ENCODE measurements at places on chromosomes 7 and 10.

DNA sequence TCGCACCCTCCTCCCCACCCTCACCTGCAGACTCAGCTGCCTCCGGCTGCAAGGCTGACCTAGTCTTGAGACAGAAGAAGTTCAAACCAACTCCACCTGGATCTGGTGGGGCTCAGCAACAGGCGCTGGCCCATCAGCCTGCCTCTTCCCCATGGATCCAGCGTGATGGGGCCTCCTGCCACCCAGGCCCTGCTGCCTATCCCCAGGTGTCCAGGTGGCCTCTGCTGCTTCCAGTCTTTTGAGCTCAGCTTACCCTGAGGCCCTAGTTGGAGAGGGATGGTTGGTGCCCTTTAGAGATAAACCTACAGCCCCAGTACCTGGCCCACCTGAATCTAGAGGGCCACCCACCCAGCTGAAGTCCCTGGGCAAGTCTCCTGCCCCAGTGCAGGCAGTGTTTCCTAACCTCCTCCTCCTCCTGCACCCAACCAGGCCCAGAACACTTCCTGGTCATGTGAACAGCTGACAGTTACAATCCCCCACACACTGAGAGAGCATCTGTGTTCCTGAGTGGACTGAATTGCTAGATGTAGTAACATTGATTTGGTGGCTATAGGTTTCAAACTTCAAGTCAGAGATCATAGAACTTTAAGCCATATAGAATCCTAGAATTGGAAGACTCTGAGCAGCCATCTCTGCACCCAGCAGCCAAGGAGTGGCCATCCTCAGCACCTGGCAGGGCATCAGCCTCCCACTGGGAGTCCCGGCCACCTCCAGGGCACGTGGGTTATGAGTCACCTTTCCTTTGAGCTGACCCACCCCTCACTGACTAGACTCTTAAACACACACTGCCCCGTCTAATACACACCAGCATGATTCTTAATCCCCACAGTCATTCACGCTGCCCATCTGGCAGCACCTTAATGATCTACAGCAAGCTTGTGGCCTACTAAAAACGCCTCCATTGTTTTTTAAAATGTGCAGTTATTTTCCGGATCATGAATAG, 51.9 kb downstream of the ALOX5 start:
- no peak for DNase-seq

DNA sequence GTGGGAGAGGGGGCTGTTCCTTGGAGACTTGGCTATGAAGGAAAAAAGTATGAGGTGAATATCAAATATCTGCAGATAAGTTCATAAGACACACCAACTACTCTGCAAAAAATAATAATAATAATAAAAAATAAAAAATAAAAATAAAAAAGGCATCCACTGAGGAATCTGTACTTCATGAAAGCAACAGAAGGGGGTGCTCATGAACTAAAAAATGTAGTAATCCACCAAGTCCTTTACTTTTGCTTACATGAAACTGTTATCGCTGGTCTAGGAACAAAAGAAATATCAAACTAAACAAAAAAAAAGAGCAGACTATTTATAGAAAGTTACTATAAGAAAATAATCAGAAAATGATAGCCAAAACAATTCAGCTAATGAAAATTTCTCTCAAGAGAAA, 579.0 kb downstream of the PHTF2 start:
- DNase-seq, result no peak

DNA sequence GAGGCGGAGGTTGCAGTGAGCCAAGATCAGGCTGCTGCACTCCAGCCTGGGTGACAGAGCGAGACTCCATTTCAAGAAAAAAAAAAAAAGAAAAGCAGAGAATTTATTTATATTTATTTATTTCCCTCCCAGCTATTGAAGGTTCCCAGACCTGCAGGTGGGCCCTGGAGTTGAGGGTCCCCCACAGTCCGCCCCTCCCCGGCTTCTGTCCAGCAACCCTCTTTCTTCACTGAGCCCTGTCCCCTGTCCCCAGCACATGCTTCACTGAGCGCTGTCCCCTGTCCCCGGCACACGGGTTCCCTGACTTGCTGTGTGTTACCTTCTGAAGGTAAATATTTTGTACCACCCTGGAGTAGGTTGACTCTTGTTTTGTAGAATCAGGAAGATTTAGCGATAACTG, 301.7 kb upstream of the PITRM1 start:
- no peak for DNase-seq

- DNase-seq, result no peak
Observed at GRCh38 chr10:119896061-119896655, 3.6 kb downstream of the SEC23IP start.

DNA sequence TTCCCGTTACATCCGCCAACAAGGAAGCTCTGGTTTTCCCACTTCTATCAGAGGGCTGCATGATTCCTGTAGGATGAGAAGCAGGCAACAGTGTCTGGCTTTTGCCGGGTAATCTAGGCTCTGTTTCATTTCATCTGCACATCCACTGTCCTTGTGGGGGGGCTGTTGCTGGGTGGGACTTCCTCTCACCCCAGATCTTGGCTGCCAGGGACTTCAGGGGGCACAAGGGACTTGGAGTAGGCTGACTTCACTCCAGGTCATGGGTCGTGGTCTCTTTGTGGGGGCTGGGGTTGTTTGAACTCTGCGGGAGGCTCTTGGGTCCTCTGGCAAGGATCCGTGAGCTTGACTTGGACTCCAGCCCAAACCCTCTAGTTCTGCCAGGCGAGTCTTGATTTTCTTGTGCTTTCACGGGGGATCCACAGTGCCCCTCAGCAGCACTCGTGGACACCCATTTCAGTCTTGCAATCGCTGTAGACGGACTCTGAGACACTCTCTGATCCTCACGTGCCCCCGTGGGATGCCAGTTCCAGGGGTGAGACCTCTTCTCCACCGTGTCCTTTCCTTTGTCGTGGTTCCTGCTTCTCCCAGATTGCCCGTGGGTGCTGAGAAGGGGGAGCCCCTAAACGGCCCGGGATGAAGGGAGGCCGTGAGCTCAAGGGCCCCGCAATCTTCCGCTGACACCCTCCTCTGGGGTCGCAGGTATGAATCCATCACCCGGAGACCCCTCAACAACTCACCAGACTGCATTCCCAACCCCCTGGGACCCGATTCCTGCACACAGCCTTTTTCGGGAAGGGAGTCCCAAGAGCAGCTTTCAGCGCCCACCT, 21.4 kb upstream of the ZNF273 start:
- no peak for DNase-seq

GRCh38 chr10:111211706-111212105, 134.9 kb downstream of the ADRA2A start:
- no peak for DNase-seq

GRCh38 chr7:109997837-109998236, 1093.1 kb upstream of the LRRN3 start:
- DNase-seq, result no peak

GRCh38 chr10:62433901-62434300, 59.7 kb downstream of the ZNF365 start:
- DNase-seq, result no peak

DNA sequence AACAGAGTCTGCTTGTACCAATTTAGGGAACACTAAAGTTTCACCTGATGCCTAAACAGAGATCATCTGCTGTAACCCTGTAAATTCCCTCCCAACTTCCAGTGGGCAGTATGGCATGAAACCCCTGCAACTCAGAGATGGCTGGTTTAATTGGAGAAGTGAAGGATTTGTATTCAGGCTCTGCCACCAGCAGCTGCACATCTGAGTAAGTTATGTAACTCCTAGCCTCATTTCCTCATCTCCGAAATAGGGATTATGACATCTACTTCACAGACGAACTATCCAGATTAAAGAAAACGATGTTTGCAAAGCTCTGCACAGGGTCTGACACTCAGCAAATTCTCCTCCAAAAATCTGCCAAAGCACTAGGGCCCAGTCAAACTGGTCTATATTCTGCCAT, 493.0 kb downstream of the KCNMA1 start:
- no peak for DNase-seq

GRCh38 chr10:12801214-12802087, 200.1 kb downstream of the CCDC3 start:
- no peak for DNase-seq

GRCh38 chr7:27779873-27780272, 39.9 kb downstream of the TAX1BP1 start:
- DNase-seq, result no peak

DNA sequence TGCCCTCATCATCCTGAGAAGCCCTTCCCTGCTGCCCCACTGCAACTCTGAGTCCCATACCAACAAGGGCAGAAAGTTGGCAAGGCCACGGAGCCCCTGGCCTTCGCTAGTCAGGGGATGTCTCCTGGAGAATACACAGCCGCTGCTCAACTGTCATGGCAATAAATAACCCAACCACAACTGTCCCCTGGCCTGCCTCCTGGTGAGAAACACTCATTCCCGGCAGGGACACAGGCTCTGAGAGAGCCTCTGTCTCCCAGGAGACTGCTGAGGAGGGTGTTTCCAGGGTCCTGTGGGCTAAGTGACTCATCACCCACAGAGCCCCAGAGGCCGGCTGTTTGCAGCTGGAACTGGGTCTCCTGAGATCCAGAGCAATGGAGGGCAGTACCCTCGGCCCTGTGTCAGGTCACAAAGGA, 354.1 kb downstream of the TNS3 start:
- no peak for DNase-seq

DNA sequence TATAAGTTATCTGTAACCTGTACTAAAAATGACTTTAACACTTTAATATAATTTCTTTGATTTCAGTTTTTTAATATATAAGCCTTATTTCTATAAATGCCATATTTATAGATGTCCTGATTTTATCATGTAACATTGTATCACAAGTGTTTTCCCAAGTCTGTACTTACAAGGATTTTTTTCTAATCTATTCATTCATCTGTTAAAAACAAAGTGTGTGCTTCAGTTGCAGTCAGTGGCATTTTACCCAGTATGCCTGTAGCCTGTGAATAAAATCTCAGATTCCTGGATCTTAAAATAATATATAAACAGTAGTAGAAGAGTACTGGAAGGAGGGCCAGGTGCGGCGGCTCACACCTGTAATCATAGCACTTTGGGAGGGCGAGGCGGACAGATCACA, 17.4 kb downstream of the PRKRIP1 start:
- no peak for DNase-seq

GRCh38 chr10:123409426-123409825, 255.2 kb downstream of the BUB3 start:
- no peak for DNase-seq

DNA sequence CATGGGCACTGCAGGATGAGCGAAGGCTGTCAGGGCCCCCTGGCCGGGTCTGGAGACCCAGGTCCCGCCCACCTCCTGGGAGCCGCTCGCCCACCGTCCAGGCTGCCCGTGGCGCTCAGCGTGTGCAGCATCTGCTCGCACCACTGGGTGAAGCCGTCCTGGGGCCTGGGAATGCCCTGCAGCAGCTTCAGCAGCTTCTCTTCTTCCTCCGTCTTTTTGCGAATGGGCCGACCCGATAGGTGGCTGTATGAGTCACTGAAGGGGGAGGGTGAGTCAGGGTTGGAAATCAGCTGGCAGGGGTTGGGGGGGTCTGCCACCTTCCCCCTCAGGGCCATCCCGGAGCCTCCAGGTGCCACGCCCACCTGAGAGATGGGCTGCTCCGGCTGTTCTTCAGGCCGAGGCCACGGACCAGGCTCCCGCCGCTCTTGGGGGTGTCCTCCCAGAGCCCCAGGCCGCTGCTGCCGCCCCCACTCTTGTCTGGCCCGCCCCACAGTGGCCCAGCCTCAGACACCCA, 8.7 kb downstream of the GNB2 start:
- DNase-seq, result no peak
